ENCODE measurements at places on chromosomes 5 and 9.

DNA sequence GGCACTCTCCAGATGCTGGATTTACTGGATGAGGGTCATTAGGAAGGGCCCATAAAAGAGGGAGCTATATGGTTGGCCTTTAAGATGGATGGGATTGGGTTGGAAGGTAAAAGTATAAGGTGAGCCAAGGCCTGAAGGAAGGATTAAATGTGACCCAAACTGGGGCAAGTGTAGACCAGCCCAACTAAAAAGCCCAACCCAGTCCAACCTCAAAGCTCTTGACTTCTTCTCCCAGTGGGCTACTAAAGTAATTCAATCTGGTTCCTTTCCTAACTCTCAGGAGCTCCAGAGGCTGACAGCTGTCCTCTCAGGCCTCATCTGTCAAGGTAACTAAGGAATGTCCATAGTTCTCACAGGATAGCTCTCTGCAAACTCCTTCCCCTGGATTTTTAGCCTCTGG lies 122.2 kb upstream of the EFNA5 start:
- DNase-seq: no peak

DNA sequence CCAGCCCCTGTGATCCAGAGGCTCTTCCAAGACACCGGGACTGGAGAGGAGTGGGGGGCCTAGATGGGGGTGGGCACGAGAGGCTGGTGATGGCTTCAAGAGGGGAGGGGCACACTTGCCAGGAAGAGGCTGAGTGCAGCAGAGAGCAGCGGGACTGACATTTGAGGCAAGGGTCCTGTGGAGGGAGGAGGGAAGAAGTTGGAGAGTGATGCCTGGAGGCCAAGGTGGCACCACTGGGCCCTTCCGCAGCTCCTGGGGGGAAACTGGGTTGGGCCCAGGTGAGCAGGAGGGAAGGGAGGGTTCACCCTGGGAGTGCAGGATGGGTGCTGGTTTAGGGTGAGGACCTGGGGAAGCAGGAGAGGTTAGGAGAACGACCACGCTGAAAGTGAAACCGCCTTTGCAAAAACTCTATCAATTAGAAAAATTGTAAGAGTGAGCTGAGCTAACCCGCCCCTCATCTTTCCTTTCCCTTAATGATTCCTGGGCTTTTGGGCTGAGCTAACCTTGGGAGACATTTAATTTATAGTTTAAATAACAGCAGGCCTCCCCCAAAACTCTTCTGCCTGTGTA lies 26.2 kb downstream of the ABO start:
- no peak for DNase-seq

DNA sequence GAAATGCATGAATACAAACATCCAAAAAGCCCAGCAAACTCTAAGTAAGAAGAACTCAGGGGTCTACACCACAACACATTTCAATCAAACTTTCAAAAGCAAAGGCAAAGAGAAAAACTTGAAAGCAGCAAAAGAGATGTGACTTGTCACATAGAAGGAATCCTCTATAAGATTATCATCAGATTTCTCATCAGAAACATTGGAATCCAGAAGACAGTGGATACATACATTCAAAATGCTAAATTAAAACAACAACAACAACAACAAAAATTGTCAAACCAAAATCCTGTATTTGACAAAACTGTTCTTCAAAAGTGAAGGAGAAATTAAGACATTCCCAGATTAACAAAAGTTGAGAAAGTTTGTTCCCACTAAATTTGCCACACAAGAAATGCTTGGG lies 362.7 kb downstream of the ZNF608 start:
- DNase-seq: no peak

GRCh38 chr9:722388-722980 lies 119.0 kb upstream of the DMRT1 start:
- no peak for DNase-seq

DNA sequence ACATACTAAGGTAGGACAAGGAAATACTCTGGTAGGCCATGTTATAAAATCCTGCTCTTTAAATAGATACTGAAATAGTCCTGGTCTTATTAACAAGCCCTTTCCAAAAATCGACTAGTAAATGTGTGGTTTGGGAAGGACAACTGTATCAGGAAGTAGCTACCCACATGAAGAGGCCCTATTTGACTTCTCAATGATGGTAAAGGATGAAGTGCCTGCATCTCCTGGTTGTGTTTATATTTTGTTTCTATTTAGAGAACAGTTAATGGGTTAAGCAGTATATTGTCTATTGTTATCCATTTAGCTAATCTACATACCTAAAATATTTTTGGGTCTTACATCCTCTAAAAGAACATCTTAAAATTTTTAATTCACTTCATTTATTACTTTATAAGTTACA lies 12.5 kb downstream of the GDF9 start:
- DNase-seq: peak; percentile 29

DNA sequence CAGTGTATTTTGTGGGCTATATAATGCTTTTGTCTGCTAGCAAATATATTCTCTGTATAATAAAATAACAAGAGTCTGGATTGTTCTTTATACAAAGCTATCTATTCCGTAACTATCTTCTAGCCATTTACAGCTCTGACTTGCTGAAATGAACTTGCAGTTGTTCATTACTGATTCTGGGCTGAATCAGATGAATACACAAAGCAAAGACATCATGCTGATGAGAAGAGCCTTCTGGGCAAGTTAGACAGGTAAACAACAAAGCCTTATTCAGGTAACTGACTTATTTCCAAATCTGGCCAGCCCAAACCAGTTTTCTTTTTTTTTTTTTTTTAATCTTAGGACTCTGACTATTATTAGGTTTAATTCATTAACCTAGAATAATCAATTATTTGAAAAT lies 255.5 kb downstream of the KIAA0825 start:
- DNase-seq: no peak

DNA sequence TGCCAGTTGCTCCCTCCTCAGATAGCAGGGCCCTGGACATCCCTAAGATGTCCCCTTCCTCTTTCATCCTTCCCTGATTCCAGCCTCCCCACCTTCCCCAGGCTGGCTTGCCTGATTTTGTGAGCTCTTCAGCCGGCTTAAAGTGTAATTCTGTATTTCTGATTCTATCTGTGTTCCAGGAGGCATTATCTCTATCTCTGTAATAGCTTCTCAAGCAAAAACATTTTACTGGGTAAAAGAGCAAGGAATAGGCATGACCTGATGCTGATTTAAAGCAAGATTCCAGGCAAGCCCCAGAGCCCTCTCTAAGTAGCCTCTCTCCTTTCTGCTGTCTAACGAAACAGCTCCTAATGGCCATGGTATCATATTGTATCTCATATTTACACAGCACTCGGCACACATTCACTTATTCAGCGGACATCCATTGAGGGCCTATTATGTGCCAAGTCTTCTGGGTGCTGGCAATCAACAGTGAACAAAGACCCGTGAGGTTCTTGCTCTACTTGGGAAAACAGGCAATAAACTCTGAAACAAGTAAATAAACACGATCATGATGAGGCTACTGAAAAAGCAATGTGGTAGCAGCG lies 100.9 kb upstream of the MSX2 start:
- no peak for DNase-seq

- DNase-seq: no peak
Observed at GRCh38 chr5:52743012-52743411, 44.7 kb upstream of the ITGA1 start.

- no peak for DNase-seq
Observed at GRCh38 chr5:56984445-56984844, 32.5 kb upstream of the MIER3 start.

GRCh38 chr9:18012170-18012569 lies 433.3 kb downstream of the SH3GL2 start:
- no peak for DNase-seq

GRCh38 chr5:39440192-39440957 lies 15.6 kb upstream of the DAB2 start:
- no peak for DNase-seq

GRCh38 chr5:67156976-67157583 lies 39.5 kb downstream of the CD180 start:
- peak; percentile 30 for DNase-seq

DNA sequence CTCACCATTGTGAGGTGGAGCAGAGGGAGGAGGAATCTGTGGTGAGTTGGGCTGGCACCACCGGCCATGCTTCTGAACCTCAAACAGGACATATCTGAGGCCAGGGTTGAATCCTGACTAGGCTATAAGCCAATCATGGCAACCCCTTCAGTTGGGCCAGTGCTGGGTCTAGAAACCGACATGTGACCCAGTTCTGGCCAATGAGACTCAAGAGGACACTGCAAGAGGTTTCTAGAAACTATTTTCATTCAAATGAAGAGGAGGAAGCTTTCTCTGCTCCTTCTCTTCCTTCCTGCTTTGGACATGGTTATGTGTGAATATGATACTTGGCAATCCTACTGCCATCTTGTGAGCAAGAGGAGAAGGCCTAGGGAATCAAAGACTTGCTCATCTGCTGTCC lies 417.7 kb downstream of the SEMA5A start:
- DNase-seq: no peak

All from SW480 (cell line).